ENCODE measurements at places on chromosomes 16 and 17. TPM values are rescaled to one million over a fixed set of nuclear protein-coding genes. Genes with fewer than 3 reads are reported as not detected.

Gene TMEM220
- 1.1 TPM for total RNA-seq

Gene KRT28
- total RNA-seq: not detected

Gene CA4
- not detected for total RNA-seq

Gene TBC1D26
- not detected for total RNA-seq

Gene CHST4
- total RNA-seq: under 0.01 TPM

Gene NXPH3
- total RNA-seq: under 0.01 TPM

Gene FBXL16
- 0.59 TPM for total RNA-seq

Gene ASB16
- total RNA-seq: under 0.01 TPM

Gene DNASE1L2
- total RNA-seq: 1.2 TPM

Gene CMTM1
- 1.8 TPM for total RNA-seq

Gene TBX6
- total RNA-seq: not detected

Gene UNC45B
- not detected for total RNA-seq

Gene KCNH4
- not detected for total RNA-seq

Gene SLC6A2
- not detected for total RNA-seq

Gene CLEC10A
- not detected for total RNA-seq

Gene FGF11
- under 0.01 TPM for total RNA-seq

Gene PNMT
- not detected for total RNA-seq

Gene SDR42E2
- under 0.01 TPM for total RNA-seq

Gene PLCD3
- 48.1 TPM for total RNA-seq

Gene RNF222
- not detected for total RNA-seq

Gene CES5A
- total RNA-seq: not detected

Gene IFI35
- total RNA-seq: 33.1 TPM

Gene UTS2R
- not detected for total RNA-seq

Gene HSPB9
- total RNA-seq: not detected

Gene TBKBP1
- 9.6 TPM for total RNA-seq

Gene SULT1A2
- not detected for total RNA-seq

Gene ITGAL
- total RNA-seq: not detected

Gene FAHD1
- total RNA-seq: 61.7 TPM

Gene CBLN1
- not detected for total RNA-seq

Gene IFT20
- total RNA-seq: 29.9 TPM

Gene CDH1
- not detected for total RNA-seq

Gene KRT20
- total RNA-seq: not detected

Gene GGT6
- not detected for total RNA-seq

Gene COX6A2
- total RNA-seq: not detected

Gene CDRT15
- total RNA-seq: not detected

Gene MYH11
- total RNA-seq: not detected

Gene PDILT
- not detected for total RNA-seq

Gene PERCC1
- not detected for total RNA-seq

All from subcutaneous preadipocyte (primary cell).